ENCODE measurements at places on chromosomes 7 and 10. TPM values are rescaled to one million over a fixed set of nuclear protein-coding genes. Genes with fewer than 3 reads are reported as not detected.

The MRLN gene
- 119 TPM for total RNA-seq

The ASZ1 gene
- total RNA-seq = not detected

DNA sequence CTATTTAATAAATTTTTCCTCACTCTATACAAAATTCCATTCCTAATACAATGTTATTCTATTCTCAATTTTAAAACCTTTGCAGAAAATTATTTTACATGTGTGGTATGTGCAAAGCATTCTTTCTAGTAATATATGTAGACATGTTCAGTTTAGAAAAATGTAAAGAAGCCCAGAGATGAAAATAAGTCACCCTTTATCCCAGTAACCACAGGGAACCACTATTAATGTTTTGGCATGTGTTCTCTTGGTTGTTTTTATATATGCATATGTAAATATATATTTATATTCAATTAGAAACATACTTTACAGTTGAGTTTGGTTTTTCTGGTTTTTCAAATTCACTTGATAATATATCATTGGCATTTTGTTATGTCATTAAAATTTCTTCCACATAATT is 14.8 kb upstream of the GLCCI1 start:
- no peak for DNase-seq

DNA sequence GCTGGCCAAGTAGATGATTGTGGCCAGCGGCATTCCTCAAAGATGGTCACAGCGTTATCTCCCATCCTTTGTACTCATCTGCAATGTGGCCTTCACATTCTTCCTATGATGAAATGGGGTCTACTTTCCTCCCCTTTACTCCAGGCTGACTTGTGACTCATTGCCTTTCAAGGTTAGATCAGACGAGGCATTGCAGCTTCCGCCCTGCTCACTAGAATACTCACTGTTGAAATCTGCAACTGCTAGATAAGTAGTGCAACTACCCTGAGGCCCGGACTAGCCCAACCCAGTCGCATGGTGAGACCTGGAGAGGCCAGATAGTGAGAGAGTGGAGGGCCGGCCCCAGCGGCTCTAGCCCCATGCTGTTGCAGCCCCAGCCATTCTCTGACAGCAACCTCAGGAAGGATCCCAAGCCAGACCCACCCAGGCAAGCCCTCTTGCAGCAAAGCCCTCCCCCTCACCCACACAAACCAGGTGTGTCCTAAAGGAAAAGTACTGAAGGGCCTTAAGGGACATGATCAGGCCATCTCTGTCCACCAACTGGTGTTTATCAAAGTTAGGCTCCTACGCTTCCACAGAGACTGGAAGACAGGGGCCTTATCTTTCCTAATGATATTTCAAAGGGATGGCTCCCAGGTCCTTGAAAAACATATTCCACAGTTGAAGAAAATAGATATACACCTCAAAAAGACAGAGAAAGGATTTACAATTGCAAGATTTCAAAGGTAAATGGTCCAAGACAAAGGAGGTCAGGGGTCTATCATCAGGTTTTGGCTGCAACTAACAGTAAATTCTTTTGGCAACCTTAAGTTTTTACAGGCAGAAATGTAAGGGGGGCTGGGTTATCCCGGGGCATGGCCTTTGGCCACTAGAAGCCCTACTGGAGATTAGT is 107.2 kb upstream of the TRIM24 start:
- DNase-seq = no peak

DNA sequence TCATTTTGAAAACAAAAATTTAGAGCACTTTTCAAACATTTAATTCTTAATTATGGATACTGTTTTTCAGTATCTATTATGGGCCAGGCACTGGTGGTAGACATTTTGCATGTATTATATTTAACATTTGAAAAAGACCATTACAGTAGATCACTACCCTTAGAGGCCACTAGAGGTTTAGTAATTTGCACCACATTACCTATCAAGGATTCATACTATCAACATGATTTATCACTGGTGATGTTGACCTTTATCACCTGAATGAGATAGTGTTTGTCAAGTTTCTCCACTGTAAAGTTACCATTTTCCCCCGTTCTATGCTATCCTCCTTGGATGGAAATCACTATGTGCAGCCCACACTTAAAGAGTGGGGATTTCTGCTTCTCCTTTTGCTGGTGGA is 4.4 kb upstream of the SNX13 start:
- DNase-seq = no peak

DNA sequence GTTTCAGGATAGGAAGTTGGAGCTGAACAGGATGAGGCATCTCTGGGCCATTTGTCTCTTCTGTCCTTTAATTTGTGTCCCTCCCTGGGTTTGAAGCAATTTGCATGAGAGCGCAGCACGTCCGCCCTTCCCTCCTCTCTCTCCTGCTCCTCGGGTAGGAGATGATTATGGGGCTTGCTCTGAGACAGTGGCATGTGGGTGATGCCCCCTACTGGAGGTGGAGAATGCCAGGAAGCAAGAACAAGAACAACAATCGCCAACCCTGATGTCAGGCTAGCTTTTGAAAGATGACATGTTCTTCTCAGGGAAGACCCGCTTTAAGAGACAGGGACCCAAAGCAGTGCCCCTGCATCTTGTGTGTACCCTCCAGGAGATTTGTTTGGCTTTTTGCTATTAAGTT is 63.9 kb upstream of the LOXL4 start:
- no peak for DNase-seq

- DNase-seq = no peak
Observed at GRCh38 chr10:51321300-51321699, 247.0 kb downstream of the PRKG1 start.

DNA sequence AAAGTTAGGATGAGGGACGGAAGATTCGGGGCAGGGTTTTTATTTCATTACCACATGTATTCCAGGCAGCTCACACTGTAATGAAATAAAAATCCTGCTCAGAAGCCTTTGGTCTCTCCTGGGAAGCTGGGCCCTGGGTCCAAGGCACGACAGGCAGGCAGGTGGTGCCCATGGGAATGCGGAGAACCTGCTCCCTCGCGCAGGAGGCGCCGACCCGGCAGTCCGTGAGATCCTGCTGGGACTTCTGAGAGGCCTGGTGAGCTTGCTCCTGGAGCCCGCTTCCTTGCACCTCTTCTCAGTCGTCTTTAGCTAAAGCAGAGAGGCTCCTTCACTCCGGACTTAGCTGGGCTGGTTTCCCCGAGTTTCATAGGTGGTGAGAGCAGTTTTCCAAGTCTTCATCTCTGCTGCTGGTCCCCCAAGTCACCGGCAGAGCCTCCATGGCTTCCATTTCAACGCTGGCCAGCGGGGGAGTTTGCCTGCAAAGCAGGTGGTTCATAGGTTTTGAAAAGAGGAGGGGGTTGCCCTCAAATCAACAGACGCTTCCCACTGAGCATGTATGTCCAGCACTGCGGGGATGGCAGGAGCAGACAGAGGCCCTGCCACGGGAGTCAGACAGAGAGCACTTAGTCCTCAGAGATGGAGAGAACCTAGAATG is 24.5 kb downstream of the IL15RA start:
- no peak for DNase-seq

- DNase-seq = peak; percentile 22
Observed at GRCh38 chr7:155644971-155645509, 579 bp downstream of the RBM33 start.

- no peak for DNase-seq
Observed at GRCh38 chr10:43852149-43852548, 203.5 kb upstream of the ZNF32 start.

GRCh38 chr10:103451091-103451813 is 918 bp downstream of the CALHM2 start:
- DNase-seq = peak; percentile 77

- DNase-seq = no peak
Observed at GRCh38 chr7:96694082-96694481, 15.6 kb downstream of the SEM1 start.

DNA sequence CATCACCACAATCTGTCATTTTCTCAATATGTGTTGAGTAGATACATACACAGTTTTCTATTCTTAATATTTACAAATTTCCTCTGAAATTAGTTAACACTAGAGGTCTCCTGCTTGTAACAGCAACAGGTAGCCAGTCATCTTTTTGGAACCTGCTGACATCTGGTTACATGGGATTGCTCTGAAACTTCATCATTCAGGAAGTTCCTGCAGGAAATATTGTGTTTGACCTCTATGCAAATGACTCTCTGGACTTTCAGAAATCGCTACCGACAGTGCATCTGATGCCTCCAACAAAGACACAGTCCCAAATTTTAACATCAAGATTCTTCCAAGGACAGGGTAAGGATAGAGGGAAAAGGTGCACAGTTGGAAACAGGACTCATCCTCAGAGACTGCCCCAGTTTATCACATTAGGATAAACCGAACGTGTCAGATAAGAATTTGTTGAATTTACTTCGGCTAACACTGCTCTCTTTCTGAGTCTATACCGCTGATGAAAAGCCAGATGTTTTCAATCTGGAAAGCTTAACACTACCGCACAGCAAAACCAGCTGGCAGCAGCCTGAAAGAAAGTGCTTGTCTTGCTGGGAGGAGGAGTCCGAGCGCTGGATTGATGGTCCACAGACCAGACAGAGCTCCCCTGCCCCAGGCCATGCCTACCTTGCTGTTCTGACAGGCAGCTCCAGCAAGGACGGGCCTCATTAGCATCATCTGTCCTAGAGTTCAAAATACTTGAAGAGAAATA is 633.4 kb downstream of the PARD3 start:
- no peak for DNase-seq

Data from psoas muscle (tissue), 8 donors.